Vagina (tissue), 2 donors: ENCODE measurements at places on chromosomes 4 and X. TPM values are rescaled to one million over a fixed set of nuclear protein-coding genes. Genes with fewer than 3 reads are reported as not detected.

NDNF gene
- total RNA-seq: 4.9 TPM

GRCh38 chrX:36957425-36958328, 50.5 kb upstream of the FAM47C start:
- DNase-seq: no peak

RBMXL3 gene
- not detected for total RNA-seq

- DNase-seq: peak; percentile 78
Observed at GRCh38 chr4:6492861-6493657, 20.6 kb upstream of the PPP2R2C start.

DNA sequence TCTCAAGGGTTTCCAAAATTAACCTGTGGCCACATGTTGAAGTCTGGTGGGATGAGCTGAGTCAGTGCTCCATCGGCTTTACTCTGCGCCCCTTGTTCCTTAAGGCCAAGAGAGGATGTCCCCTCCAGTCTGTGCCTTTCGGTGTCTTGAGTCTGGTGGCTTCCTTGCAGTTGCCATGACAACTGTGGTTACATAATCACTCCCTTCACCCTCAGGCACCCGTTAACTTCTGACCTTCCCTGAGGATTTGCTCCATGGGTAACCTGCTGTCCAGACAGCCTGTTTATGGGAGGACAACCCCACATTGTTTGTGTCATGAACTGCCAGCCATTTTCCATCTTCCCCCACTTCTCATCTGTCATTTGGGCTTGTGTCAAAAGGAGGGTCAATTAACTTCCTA, 401.1 kb upstream of the LCORL start:
- no peak for DNase-seq

NRK gene
- 0.49 TPM for total RNA-seq

GRCh38 chr4:108559068-108559793, 61.1 kb upstream of the RPL34 start:
- no peak for DNase-seq
